Epithelial cell of proximal tubule (primary cell): ENCODE measurements at places on chromosomes 3 and 15. TPM values are rescaled to one million over a fixed set of nuclear protein-coding genes. Genes with fewer than 3 reads are reported as not detected.

The RPL4 gene
- total RNA-seq = 2,957 and 5,028 TPM in 2 replicates

The RTP4 gene
- total RNA-seq = 0.29 and 0.40 TPM in 2 replicates

The NANOGP8 gene
- total RNA-seq = not detected in 2 replicates

The MORC1 gene
- total RNA-seq = not detected in 2 replicates

The RTP3 gene
- not detected in 2 replicates for total RNA-seq

The ATP13A5 gene
- total RNA-seq = not detected in 2 replicates

The DOCK3 gene
- 0.43 and 0.52 TPM in 2 replicates for total RNA-seq

The TMEM44 gene
- total RNA-seq = 11.2 and 16.0 TPM in 2 replicates

The SHQ1 gene
- total RNA-seq = 15.2 and 17.3 TPM in 2 replicates

The CCR2 gene
- total RNA-seq = not detected in 2 replicates

The ZDHHC23 gene
- total RNA-seq = 2.2 and 3.5 TPM in 2 replicates

DNA sequence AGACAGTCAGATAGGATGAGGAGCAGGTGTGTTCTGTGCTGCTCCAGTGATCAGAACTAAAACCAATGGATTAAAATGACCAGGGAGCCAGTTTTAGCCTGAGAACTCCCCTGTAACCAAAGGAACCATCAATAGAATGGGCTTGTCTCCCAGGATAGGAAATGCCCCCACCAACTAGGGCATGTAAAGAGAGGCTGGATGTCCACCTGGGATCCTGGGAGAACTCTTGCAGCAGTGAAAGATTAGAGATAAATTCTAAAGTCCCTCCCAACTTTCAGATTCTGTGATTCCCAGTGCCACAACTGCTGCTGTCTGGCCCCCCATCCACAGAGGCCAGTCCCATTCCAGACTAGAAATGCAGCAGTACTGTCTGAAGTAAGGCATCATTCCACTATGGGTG lies 33.8 kb downstream of the HDC start:
- no peak for DNase-seq

GRCh38 chr3:62159709-62160092 lies 213.6 kb downstream of the FEZF2 start:
- DNase-seq = no peak

GRCh38 chr3:51873876-51874275 lies 1.5 kb downstream of the IQCF5 start:
- DNase-seq = no peak

- DNase-seq = no peak
These were observed 6.9 kb upstream of the SLC9A9 start for GRCh38 chr3:143855183-143855582.

- no peak for DNase-seq
These were observed 311.8 kb downstream of the TBC1D5 start for GRCh38 chr3:17430582-17430981.

GRCh38 chr3:132549890-132550578 lies 47.0 kb upstream of the ACKR4 start:
- DNase-seq = no peak

GRCh38 chr15:52028431-52029093 lies 9.5 kb downstream of the MAPK6 start:
- DNase-seq = no peak

- DNase-seq = no peak
These were observed 182.9 kb upstream of the RORA start for GRCh38 chr15:61411902-61412510.

GRCh38 chr15:32643907-32644445 lies 2.5 kb downstream of the SCG5 start:
- no peak for DNase-seq
